ENCODE measurements at places on chromosomes 3 and 15.
A peak's percentile ranks its signal among the peaks of the same experiment; 100 is the strongest.

DNA sequence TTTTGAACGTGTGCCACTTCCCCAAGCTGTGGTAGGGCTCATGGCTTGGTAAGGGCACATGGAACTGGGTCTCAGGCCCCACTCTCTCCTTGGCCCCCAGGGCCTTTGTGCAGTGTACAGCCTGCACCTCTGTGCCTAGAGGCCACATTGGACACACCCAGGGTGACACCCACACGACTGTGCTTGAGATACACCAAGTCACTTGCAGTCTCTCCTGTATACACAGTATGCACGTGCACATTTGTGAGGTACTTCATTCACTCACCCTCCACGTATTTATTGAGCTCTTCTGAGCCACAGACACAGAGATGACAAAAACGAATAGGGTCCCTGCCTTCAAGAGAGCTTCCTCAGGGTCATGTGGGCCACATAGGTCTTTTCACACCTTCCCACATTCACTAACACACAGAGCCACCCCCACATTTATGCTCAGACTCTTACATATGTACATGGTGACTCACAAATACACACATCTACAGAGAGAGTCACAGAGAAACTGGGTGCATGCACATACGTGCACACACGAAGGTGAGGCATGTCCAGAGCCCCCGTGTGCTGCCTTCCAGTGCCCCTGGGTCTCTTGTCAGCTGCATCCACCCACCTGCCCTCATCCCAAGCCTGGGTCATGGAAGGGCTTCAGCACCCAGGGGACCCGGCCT is 9.8 kb upstream of the TMEM115 start:
- DNase-seq = no peak

DNA sequence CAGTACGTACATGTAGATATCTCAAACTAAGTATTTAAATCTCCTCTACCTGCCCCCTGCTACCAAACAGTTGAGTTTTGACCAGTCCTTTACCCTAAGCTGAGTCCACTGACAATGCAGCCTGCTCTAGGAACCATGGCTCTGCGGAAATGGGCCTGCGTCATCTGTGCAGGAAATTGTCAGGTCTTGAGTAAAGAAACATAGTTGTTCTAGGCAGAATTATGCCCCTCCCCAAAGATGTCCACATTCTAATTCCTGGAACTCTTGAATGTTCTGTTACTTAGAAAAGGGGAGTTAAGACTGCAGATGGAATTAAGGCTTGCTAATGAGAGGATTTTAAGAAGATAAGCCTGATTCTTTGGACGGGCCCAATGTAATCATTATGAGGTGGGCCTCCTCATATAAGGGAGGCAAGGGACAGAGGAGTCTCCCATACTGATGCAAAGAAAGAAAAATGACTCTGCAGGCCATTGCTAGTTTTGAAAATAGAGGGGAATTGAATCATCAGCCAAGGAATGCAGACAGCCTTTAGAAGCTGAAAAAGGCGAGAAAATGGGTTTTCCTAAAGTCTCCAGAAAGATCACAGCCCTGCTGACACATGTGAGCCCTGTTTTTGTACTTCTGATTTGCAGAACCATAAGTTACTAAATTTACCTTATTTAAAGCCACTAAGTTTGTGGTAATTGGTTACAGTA is 5.5 kb upstream of the VGLL3 start:
- DNase-seq = no peak

DNA sequence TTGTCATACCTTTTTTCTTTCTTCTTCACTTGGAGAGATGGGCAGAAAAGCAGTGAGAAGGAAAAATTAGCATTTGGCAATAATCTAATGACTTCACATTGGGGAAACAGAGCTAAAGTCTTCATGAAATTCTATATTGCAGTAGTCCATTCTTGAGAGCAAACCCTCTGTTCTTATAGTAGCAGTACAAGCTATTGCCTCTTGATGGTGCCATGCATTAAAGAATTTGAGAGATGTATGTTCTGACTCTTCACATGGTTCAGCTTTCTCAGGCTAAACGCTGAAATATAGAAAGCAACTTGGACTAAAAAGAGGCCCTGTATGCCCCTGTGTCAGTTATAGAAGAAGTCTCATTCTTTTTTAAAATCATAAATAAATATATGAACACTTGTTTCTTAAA is 36.0 kb downstream of the PHLDB2 start:
- DNase-seq = no peak

- DNase-seq = peak; percentile 99
Observed at GRCh38 chr15:71052356-71052755, 62.9 kb upstream of the THSD4 start.

GRCh38 chr15:25249236-25250010 is 189.4 kb downstream of the UBE3A start:
- DNase-seq = no peak

- DNase-seq = no peak
Observed at GRCh38 chr3:35970793-35971192, 331.5 kb downstream of the ARPP21 start.

DNA sequence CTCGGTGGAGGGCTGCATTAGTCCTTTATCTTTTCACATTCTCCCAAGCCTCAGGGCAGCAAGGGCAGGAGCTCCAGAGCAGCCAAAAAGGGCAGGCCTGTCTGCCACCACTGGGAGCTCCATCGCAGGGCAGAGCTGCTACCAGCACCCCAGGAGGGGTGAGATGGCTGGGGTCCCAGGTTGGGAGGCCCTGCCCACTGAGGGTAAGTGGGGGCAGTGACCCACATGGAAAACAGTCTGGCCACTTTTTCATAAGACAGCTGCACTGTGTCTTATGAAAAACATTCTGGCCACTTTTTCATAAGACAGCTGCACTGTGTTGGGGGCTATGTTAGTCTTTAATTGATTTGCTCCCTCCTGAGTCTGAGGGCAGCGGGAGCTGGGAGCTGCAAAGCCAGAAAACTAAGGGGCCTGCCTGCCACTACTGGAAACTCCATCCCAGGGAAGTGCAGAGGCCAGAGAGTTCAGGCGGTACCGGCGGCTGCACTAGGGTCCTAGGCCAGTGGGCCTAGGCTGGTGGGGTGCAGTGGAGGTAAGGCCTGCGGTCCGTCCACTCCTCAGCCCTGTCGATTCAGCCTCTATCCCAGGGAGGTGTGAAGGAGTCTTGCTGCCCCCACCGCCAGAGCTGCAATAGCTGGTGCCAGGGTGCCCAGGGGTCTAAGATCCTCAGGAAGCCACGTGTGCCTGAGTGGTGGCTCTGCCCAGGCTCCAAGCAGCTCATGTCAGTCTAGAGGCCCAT is 45.4 kb downstream of the TMCO5A start:
- no peak for DNase-seq

- no peak for DNase-seq
Observed at GRCh38 chr15:101432982-101433381, 56.5 kb downstream of the PCSK6 start.

- no peak for DNase-seq
Observed at GRCh38 chr15:41494922-41495735, 1.5 kb downstream of the ITPKA start.

DNA sequence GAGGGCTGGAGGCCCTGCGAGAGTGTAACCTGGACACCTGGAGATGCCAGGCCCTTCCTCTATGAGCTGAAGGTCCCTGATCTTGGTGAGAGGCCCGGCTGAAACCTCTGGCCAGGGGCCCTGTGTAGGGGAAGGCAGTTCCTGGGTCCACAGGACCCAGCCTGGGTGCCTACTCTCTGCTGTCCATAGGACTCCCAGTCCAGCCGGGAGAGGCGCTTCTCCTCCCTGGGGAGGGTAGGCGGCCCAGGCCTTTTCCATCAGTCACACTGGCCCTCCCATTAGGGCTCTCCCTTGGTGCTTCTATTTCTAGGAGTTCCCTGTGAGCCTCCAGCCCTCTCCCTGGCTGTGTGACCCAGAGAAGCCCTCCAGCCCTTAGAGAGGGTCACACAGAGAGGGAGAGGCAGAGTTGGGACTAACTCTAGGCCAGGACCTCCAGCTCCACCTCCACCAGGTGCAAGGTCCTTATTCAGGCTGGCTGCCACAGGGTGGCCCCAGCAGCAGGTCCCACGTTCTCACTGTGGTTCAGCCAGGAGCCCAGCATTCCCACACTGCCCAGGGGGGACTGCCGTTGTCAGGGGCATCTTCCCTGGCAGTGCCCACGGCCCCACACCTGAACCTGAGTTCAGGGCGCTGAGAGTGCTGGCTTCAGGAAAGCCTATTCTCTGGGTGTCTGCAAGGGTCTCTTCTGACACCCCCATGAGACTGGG is 146.8 kb downstream of the SMAD6 start:
- no peak for DNase-seq

- no peak for DNase-seq
Observed at GRCh38 chr3:115580566-115580965, 42.7 kb upstream of the GAP43 start.

GRCh38 chr15:80242132-80242769 is 9.8 kb downstream of the CTXND1 start:
- no peak for DNase-seq

DNA sequence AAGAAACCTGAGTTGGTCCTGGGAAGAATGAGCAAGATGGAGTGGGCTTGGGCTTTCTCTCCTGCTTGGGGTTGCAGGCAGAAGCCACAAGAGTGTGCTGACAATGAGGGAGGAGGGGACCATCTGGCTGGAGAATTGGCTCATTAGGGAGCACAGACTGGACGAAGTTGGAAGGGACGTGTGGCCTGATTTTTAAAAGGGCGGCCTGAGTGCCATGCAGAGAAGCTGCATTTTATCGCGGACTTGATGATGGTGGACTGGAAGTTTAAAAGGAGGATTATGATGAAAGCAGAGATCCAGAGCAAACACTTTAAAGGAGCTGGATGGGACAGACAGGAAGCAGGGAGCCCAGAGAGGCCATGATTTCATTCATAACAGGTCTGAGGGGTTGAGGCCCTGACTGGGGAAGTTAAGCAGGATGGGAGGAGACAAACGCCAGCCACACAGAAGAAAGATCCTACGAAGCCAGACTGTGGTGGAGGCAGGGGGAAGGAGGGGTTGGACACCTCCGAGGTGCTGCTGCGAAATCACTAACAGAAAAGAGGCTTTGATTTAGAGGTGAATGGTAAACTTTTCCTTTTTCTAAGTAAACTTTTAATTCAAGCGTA is 23.6 kb downstream of the TLNRD1 start:
- no peak for DNase-seq

- DNase-seq = no peak
Observed at GRCh38 chr3:21528291-21528995, 222.6 kb downstream of the ZNF385D start.

DNA sequence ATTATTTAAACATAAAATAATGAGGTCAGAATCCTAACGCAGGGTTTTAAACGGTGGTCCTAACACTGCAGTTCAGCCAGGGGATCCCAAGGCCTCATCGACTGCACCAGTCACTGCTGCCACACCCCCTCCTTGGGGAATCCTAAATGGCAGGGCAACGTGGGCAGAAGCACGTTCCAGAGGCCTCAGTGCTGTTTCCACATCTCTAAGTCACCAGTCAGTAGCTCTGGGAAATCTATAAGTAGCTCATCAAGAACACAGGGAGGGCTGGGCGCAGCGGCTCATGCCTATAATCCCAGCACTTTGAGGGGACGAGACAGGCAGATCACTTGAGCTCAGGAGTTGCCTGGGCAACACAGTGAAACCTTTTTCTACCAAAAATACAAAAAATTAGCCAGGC is 47.5 kb downstream of the PRTG start:
- no peak for DNase-seq

DNA sequence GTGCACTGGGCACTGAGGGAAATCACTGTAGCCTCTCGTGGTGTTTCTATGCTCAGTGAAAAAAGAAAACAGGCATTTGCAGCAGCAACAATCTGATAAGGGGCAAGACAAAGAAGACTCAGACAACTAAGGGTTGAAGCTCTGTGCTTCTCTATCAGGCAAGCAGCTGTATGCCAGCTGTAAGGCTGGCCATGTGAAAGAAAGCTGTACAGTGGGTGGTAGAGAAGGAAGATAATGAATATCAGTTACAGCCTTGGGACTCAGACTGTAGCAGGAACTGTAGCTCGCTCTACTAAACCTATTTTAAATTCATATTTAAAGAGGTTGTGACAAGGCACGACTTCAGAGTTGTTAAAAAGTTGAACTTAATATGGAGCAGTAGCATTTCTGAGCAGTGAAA is 76.3 kb downstream of the VGLL3 start:
- DNase-seq = no peak

DNA sequence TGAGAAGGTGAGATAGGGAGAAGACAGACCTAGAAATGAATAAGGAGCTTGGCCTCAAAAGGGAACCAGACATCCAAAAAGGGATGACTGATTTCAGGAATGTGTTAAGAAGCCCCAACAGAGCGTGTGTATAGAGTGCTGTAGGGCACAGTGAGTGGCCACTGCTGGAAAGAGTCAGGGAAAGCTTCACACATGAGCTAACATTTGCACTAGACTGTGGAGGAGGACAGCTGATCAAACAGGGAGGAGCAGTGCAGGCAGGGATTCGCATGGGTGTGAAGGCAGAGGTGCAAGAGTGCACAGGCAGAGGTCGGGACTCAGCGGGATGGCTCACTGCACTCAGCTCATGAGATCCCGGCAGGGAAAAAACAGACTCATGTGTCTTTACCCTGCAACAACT is 61.8 kb downstream of the NPTN start:
- no peak for DNase-seq

DNA sequence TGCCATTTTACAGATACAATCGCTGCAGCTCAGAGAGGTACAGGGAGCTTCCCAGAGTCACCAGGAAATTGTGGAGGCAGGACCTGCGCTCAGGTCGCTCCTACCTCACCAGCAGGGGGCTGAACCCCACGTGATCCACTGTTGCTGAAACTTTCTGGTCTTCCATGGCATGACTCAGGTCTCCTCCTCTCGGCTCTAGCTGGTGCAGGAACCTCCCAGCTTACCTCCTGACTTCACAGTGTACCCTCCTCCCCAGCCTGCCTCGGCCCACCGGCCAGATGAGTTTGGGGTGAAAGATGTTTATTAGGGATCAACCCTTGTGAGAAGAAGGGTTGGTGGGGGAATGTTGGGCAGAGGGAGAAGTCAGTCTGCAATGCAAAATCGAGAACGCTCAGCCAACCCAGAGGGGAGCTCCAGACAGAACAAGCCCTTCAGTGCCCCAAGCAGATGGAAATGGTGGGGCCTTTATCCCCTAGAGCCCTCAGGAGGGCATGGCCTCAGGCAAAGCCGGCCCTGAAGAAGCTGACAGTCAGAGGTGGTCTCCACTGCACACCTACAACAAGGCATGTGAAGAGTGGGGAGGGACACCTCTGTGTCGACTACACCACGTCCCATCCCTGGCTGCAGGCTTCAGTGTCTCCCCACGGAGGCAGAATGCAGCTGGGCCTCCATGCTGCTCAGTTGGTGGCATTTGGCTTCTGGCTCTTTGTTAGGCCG is 118.6 kb upstream of the PRR20G start:
- peak; percentile 42 for DNase-seq

DNA sequence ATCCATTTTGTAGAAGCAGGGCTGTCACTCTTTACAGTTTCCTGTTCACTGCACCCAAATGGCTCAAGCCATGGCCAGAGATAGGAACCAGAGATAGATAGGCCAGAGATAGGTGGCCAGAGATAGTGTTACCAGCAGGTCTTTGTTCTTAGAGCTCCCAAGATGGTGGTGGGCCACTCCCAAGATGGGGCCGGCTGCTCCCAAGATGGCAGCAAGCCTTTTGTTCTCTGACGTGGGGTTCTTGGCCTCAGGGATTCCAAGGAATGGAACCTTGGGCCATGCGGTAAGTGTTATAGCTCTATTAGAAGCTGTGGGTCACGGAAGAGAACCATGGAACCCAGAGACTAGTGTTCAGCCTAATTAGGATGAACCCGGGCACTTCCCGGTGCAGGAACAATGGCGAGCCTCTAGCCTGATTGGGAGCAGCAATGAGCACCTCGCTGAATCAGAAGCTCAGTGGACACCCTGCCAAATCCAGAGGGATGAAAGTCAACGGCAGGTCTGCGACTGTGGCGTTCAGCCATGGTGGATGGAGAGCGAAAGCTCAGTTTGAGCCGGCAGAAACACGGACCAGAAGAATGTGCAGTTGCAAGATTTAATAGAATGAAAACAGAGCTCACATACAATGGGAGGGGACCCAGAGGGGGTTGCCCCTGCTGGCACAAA is 45.0 kb upstream of the CD96 start:
- no peak for DNase-seq
